ENCODE measurements at places on chromosomes 2 and 18. TPM values are rescaled to one million over a fixed set of nuclear protein-coding genes. Genes with fewer than 3 reads are reported as not detected.

- no peaks in the 10 kb centered on the region for H3K27me3 ChIP-seq
- H3K27ac ChIP-seq: peak overlapping the region; percentile 32
- H3K4me1 ChIP-seq: peaks cover 23% of the 10 kb centered on the region
- DNase-seq: peak; percentile 51
- no peaks in the 10 kb centered on the region for H3K36me3 ChIP-seq
Measured at GRCh38 chr2:134420259-134420658, 166.4 kb downstream of the MGAT5 start.

DNA sequence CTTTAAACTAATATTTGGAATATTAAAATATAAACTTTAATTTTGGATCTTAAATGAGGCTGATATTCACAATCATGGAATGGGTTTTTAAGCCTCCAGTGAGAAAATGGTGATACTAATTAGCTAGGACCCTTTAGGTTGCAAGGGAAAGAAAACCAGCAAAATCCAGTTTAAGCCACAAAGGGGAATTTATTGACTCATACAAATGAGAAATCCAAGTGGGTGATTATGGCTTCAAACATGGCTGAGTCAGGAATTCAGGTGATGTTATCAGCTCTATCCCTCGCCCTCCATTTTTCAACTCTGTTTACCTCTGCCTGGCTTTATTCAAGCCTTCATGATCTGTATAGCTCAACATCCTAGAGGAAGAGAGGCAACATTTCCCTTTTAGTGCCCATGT, 75.3 kb upstream of the DLX2 start:
- peak overlapping the region; percentile 4 for H3K27ac ChIP-seq
- peaks cover 1% of the 10 kb centered on the region for H3K4me1 ChIP-seq
- H3K36me3 ChIP-seq: no peaks in the 10 kb centered on the region
- no peak for DNase-seq

DNA sequence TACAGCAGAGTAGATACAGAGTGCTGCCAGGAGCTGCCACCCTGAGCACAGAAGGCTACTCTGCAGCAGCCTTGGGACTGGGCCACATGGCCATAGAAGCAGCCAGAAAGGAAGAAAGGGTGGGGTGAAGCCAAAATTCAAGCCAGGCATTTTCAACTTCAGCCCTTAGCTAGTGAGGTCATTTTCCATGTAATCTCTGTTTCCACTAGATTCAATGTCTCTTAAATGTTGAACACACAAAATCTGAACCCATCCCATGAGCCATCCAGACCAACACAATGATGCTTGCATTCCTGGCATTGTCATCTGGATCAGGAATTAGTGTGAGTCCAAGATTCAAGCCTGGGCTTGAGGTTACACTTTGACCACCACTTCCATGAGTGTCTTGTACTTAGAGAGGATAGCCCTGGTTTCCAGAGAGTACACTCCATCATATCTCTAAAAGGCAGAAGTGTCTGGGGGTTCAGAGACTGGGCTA, 243.6 kb downstream of the OSR1 start:
- no peaks in the 10 kb centered on the region for H3K4me1 ChIP-seq
- H3K27me3 ChIP-seq: no peaks in the 10 kb centered on the region
- no peaks in the 10 kb centered on the region for H3K36me3 ChIP-seq
- H3K27ac ChIP-seq: no peak overlapping the region
- no peak overlapping the region for H3K4me3 ChIP-seq

GRCh38 chr2:68505603-68506159, 38.3 kb downstream of the APLF start:
- H3K27ac ChIP-seq: no peak overlapping the region
- no peaks in the 10 kb centered on the region for H3K4me1 ChIP-seq
- H3K36me3 ChIP-seq: no peaks in the 10 kb centered on the region
- DNase-seq: no peak
- H3K4me3 ChIP-seq: no peak overlapping the region

DNA sequence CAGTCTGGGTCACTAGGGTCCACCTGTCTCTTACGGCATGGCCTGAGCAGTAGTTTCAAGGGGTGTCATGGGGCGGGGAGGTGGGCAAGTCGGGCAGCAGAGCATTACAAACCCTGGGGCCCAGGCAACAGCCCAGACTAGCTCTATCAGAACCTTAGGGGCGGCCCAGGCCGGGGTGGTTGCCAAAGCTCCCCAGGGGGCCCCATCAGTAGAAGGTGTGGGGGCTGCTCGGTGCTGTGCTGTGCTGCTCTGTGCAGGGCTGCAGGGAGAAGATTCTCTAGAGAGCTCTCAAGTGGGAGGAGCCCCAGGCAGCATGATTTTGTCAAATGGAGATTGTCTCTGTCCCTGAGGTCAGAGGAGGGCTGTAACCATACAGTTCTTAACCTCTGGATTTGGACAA, 36.4 kb upstream of the SLC14A1 start:
- no peak overlapping the region for H3K27ac ChIP-seq
- no peaks in the 10 kb centered on the region for H3K27me3 ChIP-seq
- H3K36me3 ChIP-seq: no peaks in the 10 kb centered on the region
- no peak for DNase-seq

DNA sequence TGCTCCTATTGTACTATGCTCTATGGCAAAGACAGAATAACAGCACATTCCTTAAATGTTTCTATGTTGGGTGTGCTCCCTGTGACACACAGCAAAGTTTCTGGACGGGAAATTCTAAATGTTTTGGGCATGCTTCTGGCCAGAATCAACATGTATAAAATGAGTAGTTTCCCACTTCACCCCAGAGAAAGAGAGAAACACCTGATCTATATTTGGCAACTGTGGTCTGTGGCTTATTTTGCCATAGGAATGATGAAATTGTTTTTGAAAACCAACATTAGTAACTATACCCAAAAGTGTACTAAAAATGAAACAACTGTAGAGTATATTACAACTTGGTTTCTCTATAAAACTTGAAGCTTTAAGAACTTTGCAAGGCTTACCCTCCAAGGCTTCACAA, 89.1 kb downstream of the RAD51AP2 start:
- DNase-seq: no peak
- no peaks in the 10 kb centered on the region for H3K27me3 ChIP-seq
- no peaks in the 10 kb centered on the region for H3K36me3 ChIP-seq
- no peak overlapping the region for H3K27ac ChIP-seq
- H3K4me3 ChIP-seq: no peak overlapping the region

GRCh38 chr2:188415754-188416083, 124.0 kb downstream of the GULP1 start:
- H3K4me1 ChIP-seq: no peaks in the 10 kb centered on the region
- no peaks in the 10 kb centered on the region for H3K36me3 ChIP-seq
- H3K27me3 ChIP-seq: no peaks in the 10 kb centered on the region
- no peak for DNase-seq
- no peak overlapping the region for H3K4me3 ChIP-seq

The COL5A2 gene
- 8.6 TPM for total RNA-seq

The GPR35 gene
- 0.49 TPM for total RNA-seq

The SCYGR4 gene
- not detected for total RNA-seq

The ACMSD gene
- total RNA-seq: not detected

All from heart left ventricle (tissue), 16 donors.